Activated B cell treated with CpG ODN at 0.5 μM for 24 hours (primary cell): ENCODE measurements at places on chromosomes 4 and X.
A peak's percentile ranks its signal among the peaks of the same experiment; 100 is the strongest.

DNA sequence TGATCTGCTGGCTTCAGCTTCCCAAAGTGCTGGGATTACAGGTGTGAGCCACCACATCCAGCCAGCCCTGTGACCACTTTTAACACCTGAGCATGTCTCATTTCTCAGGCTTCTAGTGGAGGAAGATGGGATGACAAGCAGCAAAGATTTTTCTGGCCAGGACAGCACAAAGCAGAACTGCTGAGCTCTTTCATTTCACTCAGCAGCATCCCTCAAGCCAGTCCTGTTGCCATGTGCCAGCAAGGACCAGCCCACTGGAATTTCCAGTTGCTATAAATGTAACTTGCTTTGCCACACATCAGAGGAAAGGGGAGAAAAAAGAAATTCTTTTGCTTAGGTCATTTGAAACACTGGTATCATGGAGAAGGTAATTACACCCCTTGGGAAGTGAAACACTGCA, 75.9 kb downstream of the SLC9A7 start:
- no peak for DNase-seq

DNA sequence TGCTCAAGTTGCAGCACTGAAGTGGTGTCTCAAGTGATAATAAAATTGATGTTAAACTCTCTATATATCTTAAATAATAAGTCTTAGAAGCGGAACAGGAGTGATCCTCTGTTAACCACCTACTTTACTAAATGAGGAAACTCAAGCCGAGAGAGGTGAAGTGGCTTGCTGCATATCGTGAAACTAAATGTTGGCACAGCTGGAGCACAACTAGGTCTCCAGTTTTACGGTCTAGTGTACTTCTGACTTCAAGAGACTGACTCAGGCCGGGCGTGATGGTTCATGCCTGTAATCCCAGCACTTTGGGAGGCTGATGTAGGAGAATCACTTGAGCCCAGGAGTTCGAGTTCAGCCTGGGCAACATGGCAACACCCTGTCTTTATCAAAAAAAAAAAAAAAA, 35.5 kb upstream of the PLS3 start:
- no peak for DNase-seq

DNA sequence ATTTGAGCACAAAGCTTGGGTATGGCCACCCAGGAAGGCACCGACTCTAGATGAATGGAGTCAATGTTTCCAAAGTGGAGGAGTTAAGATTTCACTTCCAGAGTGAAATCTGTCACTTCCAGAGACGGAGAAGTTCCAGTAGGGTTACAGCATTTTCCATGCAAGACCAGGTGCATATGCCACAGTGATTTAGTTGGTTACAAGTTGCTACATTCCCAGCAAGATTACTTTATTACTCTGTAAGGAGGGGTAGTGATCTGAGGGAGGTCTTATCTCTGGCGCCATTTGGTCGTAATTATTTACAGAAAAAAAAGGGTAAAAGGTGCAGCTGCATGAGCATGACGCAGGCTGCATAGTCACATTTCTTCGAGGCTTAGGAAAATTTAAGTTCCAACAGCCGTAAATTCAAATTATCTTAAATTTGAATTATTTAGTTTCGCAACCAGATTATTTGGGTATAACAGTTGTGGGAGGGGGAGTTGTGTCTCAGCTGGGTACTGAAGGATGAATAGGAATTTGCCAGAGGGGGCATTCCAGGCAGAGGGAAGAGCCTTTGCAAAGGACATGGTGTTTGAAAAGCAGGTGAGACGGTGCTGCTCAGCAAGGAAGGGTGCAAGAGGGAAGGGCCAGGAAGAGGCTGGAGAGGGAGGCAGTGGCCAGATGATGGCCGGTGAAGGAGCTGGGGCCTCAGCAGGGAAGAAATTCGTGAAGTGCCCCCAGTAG, 17.4 kb upstream of the AFAP1 start:
- DNase-seq: no peak

- DNase-seq: no peak
These were observed 54.7 kb downstream of the FAM193A start for GRCh38 chr4:2591189-2591588.

GRCh38 chr4:30837861-30838260, 117.7 kb downstream of the PCDH7 start:
- DNase-seq: no peak

DNA sequence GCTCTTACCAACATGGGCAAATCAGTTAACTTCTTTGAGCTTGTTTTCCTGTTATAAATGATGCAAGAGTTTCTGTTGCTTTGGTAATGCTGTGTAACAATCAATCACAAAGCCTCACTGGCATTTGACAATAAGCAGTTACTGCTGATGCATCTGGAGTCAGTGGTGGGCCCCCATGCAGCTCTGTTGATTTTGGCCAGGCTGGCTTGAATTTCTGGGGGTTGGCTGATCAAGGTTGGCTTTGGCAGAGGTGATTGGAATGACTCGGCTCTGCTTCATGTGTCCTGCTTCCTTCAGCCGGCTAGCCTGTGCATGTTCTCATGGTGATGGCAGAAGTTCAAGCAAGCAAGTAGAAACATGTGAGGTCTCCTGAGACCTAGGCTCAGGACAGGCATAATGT, 90.4 kb downstream of the PHEX start:
- DNase-seq: no peak

DNA sequence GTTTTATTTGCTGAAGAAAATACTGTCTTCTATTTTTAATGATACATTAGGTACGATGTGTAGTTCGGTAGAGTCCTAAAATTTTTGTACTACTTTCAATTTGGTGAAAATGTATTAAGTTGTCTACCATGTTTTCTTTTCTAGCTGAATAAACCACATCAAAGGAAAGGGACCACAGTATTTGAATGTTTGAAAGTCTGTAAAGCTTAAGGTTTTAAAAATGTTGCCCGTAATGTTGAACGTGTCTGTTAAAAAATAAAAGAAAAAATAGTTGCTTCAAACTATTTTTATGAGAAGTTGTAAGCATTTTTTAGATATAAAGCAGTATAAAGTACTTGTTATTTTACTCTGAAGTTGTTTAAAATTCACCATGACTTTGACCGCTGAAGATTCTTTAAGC, 3.2 kb downstream of the CDKN2AIP start:
- DNase-seq: no peak

GRCh38 chrX:32514986-32515385, 696.4 kb downstream of the DMD start:
- no peak for DNase-seq

GRCh38 chr4:81032771-81033684, 2.5 kb downstream of the BMP3 start:
- DNase-seq: no peak

DNA sequence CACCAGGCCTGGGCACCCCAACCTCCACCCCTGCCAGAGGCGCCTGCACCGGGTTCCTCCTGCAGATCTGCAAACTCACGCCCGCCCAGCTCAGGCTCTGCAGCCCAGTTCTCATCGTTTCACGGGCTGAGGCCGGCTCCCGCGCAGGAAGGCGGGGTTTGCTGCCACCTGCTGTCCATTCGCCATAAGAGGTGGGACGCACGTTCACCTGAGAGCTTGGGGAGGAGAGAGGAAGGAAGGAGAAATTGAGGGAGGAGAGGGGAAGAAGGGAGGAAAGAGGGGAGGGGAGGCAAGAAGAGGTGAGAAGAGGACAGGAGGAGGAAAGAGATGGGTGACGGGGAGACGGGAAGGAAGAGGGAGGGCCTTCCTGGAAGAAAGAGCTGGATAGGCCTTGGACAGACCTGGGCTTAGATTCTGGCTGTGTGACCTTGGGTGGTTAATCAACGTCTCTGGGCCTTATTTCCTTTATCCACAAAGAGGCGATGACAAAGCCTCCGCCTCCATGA, 114.5 kb downstream of the ADRA2C start:
- DNase-seq: peak; percentile 59

DNA sequence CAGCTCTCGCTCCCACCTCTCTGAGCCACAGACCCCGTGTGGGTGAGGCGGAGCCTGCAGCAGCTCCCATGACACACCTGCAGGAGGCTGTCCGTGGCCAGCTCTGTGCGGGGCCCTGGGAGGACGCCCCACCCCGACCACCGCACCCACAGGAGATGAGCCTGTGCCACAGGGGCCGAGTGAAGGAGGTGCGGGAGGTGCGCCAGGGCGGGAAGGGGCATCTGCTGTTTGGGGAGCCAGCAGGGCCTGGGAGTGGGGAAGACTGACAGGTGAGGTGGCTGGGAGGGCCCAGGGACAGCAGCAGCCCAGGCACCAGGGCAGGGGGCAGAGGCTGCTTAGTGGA, 52.0 kb downstream of the ACOX3 start:
- no peak for DNase-seq

DNA sequence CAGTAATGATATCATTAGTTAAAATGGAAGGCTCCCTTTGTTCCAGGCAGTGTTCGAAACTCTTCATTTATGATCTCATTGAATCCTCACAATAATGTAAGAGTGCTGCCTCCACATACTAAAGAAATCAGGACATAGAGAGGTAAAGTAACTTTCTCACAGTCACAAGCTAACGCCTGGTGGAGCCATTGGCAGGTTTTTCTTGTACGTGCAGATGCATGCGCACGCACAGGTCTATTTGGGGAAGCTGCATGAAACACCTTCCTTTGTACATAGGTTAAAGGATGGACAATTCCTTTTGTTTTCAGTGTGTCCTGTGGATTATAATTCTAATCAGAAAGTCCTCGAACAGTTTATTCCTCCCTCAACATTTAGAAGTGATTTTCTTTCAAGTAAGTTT, 176.2 kb downstream of the RAPGEF2 start:
- DNase-seq: no peak

GRCh38 chr4:99117876-99118693, 26.0 kb downstream of the ADH4 start:
- no peak for DNase-seq

- peak; percentile 82 for DNase-seq
These were observed 473 bp upstream of the CCNQ start for GRCh38 chrX:153599192-153600031.

DNA sequence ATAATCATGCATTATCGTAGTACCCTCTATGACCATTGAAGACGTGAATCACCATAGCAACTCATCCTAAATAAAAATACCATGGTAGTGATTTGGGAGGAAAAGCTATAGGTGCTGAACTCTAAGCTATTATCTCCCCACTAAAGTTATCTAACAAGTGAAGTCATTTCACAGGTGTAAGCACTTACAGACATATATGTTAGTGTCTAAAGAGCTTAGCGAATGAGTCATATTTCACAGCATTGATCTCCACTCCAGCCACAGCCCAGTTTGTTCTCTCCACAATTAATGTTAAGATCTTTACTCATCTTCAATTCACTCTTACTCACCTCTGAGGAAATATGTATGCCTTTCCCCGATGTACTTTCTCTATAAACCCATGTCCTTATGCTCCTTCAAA, 57.0 kb downstream of the DCAF8L1 start:
- no peak for DNase-seq

- no peak for DNase-seq
These were observed 144.6 kb upstream of the EDNRA start for GRCh38 chr4:147336252-147336651.

DNA sequence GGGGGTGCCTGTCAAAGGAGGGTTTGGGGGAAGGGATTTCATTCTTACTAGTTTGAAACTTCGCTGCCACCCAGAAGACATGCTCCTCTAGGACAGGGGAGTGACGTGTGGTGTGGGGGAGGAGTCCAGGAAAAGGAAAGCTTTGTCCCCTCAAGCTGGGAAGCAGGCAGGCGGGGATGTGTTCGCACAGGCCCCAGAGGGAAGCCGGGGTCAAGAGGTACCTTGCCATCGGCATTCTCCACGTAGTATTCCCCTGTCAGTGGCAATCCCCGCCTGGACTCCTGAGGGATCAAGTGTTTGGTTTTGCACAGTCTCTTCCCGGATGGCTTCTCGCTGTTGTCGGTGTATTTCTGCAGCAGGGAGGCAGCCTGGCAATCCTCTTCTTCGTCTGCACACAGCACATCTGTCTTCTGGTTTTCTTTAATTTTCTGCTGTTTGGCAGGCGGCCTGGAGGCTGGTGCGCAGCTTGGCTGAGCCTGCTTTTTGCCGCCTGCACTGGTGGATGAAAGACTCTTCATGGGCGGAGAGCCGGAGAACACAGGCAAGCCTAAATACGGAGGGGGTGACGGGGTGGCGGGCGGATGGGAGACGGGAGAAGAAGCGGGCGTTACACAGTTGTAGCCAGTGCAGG, 35.1 kb downstream of the BCOR start:
- no peak for DNase-seq

DNA sequence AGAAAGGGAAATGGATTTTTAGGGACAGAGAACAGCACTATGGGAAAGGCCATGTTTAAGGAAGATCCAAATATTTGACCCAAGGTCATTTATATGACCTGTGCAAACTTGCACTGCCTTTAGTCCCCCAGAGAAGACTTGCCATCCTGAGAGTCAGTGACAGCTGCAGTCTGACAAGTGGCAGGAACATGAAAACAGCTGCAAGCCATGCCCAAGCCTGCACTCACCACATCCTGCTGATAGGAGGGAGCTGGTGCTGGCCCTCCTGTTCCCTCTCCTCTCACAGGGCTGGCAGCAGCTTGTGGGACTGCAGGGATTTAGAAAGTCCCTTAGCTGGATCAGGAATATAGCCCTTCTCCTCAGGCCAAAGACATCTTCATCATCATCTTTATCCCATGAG, 187.7 kb downstream of the RAP1GDS1 start:
- DNase-seq: no peak

DNA sequence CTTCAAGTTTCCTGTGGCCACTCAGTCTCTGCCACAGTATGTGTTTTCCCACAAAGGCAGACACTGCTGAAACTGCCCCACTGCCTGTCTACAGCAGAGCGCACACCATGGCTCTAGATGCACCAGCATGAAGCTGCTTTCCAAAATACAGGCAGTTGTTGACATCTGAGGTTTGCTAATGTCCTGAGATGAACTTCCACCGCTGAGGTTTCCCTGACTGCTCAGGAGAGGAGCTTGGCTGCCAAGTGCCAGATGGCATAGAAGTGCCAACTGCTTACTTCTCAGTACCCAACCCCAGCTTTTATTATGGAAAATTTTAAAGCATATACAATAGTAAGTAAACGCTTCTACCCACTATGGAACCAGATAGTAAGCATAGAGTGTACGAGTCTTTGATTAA, 61.0 kb upstream of the EXOC1L start:
- no peak for DNase-seq

GRCh38 chr4:166044871-166045270, 171.8 kb downstream of the TLL1 start:
- DNase-seq: no peak

DNA sequence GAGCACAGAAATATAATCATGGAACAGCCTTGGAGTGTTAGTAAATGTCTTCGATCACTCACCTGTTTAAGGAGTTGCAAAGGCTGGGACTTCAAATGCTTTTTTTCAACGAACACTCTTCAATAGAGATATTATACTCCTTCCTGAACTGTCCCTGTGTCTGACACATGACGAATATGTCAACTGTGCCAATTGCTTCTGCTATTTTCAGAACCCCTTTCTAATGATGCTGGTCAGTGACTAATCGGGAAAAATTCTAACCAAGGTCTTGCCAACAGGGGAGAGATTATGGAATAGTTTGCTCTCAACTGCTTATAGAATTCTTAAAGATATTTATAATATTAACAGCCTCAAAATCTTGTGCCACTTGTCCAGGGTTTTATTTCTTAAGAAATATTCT, 8.5 kb upstream of the KLHL34 start:
- DNase-seq: no peak

GRCh38 chr4:27973056-27973455, 1112.4 kb downstream of the STIM2 start:
- DNase-seq: no peak
